ENCODE measurements at places on chromosomes 4 and X.

DNA sequence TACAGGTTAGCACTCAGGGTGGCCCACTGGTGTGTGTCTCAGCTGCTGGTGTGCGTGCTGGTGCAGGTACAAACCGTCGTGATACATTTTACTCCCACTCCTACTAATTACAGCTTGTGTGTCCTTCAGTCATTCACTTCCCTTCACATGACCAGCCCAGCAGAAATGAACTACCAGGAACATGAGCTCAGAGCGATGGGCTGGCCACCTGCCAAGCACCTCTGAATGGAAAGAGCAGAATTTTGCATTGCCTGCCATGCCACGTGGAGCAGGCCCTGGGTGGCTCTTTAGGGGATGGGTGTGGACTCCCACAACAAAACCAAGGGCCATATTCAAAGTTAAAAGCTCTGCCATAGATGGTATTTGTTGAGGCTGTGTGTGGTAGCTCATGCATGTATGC is 58.9 kb upstream of the PGM2 start:
- peak; percentile 45 for DNase-seq

DNA sequence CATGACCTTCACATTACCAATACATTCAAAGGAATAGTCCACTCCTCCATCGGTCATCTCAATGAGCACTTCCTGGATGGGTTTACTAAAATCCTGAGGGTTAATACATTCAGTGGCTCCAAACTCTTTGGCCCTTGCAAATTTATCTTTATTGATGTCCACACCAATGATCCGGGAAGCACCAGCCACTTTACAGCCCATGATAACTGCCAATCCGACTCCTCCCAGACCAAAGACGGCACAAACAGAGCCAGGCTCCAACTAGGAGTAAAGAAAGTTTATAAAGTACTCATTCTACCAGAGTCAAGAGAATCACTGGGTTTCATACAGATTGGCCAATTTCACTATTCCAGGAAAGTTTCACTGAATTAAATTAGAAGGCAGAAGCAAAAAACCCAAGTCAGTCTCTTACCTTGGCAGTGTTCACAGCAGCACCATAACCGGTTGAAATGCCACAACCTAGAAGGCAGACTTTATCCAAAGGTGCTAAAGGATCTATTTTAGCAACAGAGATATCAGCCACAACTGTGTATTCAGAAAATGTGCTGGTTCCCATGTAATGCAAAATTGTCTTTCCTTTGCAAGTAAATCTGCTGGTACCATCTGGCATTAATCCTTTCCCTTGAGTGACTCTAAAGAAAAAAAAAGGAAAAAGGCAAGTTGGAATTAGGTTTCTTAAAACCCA is 12.2 kb downstream of the ADH5 start:
- DNase-seq: no peak

GRCh38 chr4:152728343-152728742 is 48.5 kb upstream of the TMEM154 start:
- DNase-seq: no peak

DNA sequence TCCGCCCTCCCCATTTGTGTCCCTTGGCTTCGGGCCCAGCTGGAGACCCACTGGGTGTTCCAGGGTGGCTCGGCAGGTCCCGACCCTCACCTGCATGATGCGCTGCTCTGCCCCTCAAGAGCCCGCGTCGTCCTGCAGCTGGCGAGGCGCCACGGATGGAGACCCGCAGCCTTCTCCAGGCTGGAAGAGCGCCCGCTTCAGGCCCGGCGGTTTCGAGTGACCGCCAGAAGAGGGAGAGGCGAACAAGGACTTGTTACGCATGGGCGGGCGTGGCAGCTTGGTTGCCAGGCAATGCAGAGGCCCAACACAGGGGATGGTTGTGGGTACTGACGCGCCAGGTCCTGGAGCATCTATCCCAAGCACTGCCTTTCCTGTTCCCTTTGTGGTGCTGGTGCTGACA is at the start of gene PDCL2:
Gene PDCL2 (minus strand): TSS at position 232 of the 400 bp plus-strand sequence. CDS start 136 bp downstream, at position 96.
- DNase-seq: no peak

GRCh38 chr4:112231779-112232713 is at the start of gene AP1AR:
Gene AP1AR, plus strand, starts transcription at chr4:112231787. Its CDS starts 305 bp downstream, at chr4:112232092.
- peak; percentile 78 for DNase-seq

DNA sequence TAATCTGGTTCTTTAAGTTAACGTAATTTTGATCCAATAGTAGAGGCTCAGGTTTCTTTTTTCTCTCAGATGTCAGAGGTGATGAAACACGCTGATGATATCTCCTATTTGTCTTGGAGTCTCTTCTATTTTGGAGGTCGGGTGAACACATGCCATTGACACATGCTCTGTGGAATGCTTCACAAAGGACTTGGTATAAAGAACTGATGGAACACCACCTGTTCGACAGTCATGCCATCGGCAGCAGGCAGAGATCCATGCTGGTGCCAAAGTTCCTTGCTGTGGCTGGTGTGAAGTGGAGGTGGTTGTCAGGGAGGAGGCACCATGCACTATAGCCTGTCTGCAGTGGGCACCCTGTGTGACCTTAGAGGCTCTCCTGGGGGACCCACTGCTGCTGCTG is 94.9 kb downstream of the ATP8A1 start:
- no peak for DNase-seq

DNA sequence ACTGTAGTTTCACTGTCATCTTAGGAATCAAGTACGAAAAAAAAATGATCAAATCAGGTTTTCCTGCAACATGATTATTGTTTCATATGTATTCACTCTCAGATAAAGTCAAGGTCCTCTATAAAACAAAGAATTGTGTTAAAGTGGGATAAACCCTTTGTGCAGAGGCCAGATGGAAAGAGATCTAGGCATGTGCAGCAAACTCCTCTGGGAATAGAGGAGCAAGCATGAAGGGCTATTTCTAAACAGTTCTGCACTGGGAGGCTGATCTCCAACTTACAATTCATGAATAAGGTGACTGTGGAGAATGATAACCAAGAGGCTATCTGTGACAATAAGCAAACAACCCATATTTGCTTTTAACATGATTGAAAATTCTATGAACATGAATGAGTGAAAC is 2.4 kb upstream of the WDFY3 start:
- no peak for DNase-seq

- peak; percentile 31 for DNase-seq
Observed at GRCh38 chr4:7333801-7334421, 100.8 kb downstream of the PSAPL1 start.

Measured in fibroblast of upper back skin (primary cell).